ENCODE measurements at places on chromosomes 1 and 21. TPM values are rescaled to one million over a fixed set of nuclear protein-coding genes. Genes with fewer than 3 reads are reported as not detected.
A peak's percentile ranks its signal among the peaks of the same experiment; 100 is the strongest.

GRCh38 chr21:26852423-26852822, 7.2 kb upstream of the ADAMTS1 start:
- DNase-seq, result no peak
- no peak overlapping the region for H3K27ac ChIP-seq
- H3K4me3 ChIP-seq, result no peak overlapping the region
- H3K36me3 ChIP-seq, result no peaks in the 10 kb centered on the region

- H3K36me3 ChIP-seq, result no peaks in the 10 kb centered on the region
- DNase-seq, result peak; percentile 36
- H3K27ac ChIP-seq, result no peak overlapping the region
- H3K27me3 ChIP-seq, result no peaks in the 10 kb centered on the region
- peaks cover 3% of the 10 kb centered on the region for H3K4me1 ChIP-seq
Measured at GRCh38 chr1:215146240-215146975, 63.9 kb downstream of the KCNK2 start.

GRCh38 chr1:225735252-225736149, 42.1 kb upstream of the SRP9 start:
- H3K4me1 ChIP-seq, result no peaks in the 10 kb centered on the region
- H3K36me3 ChIP-seq, result no peaks in the 10 kb centered on the region
- no peaks in the 10 kb centered on the region for H3K27me3 ChIP-seq
- DNase-seq, result no peak

DNA sequence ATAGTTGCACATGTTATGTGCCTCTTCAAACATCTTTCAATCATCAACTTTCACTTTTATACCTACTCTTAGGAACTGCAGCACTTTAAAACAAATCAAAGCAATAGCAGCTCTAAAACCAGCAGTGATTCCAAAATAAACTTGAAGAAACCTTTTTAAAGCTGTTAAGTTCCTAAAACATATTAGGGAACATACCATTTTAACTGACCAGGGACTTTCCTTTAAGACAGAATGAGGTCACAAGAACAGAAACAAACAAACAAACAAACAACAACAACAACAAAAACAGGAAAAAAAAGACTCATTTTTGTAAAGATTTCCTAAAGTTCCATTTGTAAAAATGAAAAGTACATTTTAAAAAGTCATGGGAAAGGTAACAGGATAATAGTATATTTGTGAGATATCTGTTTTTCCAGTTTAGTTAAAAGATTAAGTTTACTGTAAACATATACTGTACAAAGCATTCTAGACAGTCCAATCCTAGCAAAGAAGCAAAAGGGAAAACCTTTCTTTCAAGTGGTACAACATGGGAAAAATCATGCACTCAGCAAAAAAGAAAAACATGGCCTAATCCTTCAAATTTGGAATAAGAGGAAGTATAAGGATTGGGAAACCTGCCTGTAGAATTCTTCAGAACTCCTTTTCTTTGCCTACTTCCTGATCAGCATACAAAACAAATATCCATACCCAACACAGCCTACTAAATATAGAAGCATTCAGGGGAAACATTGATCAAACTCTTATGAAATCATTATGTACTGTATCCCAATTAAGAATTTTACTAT, 45.5 kb downstream of the EPS15 start:
- H3K4me3 ChIP-seq, result no peak overlapping the region
- H3K36me3 ChIP-seq, result peaks cover 25% of the 10 kb centered on the region
- peaks cover 7% of the 10 kb centered on the region for H3K4me1 ChIP-seq
- DNase-seq, result no peak
- no peaks in the 10 kb centered on the region for H3K27me3 ChIP-seq
- H3K27ac ChIP-seq, result no peak overlapping the region

- H3K27ac ChIP-seq, result no peak within 1 kb of the TSS
- peaks cover 11% of the 10 kb centered on the region for H3K4me1 ChIP-seq
- no peaks in the 10 kb centered on the region for H3K36me3 ChIP-seq
- no peak within 1 kb of the TSS for H3K4me3 ChIP-seq
- DNase-seq, result peak; percentile 9
Measured at GRCh38 chr1:145719230-145720079, at the start of gene CD160. CD160 (plus strand) TSS chr1:145719499; CDS start chr1:145728328, 8,829 bp downstream.

- no peaks in the 10 kb centered on the region for H3K36me3 ChIP-seq
- no peaks in the 10 kb centered on the region for H3K4me1 ChIP-seq
- no peak overlapping the region for H3K27ac ChIP-seq
- DNase-seq, result no peak
- no peak overlapping the region for H3K4me3 ChIP-seq
Measured at GRCh38 chr21:16873176-16873575, 639.7 kb upstream of the CXADR start.

DNA sequence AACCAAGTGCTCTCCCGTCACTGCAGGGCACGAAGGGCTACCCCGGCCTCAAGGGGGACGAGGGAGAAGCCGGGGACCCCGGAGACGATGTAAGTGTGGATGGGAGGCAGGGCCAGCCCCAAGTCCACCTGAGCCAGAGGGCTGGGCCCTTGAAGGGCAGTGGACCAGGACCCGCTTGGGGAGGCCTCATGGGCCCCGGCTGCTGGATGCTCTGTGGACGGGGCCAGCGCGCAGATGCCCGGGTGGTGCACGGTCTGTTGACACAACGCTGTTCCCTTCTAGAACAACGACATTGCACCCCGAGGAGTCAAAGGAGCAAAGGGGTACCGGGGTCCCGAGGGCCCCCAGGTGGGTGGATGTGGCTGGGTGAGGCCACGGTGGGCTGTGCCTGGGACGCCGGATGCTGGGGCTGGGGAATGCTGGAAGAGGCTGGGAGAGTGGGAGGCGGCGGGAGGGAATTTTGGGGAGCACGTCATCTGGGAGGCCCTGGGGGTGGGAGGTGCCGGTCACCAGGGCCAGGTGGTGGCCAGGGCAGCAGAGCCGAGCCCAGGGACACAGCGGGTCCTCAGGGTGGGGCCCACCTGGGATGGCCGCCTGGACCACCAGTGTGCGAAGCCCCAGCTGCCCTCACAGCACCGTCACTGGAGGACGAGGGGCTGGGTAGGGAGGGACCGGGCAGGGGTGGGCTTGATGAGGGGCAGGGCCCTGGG, 17.5 kb downstream of the COL6A1 start:
- no peak overlapping the region for H3K4me3 ChIP-seq
- no peaks in the 10 kb centered on the region for H3K36me3 ChIP-seq
- H3K27ac ChIP-seq, result no peak overlapping the region

DNA sequence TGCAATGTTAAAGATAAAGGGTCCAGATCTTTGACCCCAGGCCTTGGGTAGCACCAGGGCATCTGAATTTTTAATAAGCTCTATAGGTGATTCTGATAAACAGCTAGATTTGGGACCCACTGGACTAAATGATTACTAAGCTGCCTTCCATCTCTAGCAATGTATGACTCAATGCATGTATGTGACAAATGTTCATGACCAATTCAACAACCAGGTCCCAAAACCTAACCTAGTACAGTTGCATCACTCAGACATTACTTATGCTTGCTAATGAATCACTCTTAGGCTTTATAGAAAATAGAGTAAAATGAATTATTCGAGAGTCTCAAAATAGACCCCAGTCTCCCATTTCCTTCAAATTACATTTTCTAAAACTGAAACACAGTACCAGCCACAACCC, 35.5 kb downstream of the RCAN1 start:
- H3K4me1 ChIP-seq, result peaks cover 5% of the 10 kb centered on the region
- H3K27ac ChIP-seq, result no peak overlapping the region
- H3K27me3 ChIP-seq, result no peaks in the 10 kb centered on the region
- no peak overlapping the region for H3K4me3 ChIP-seq
- no peak for DNase-seq
- peaks cover 1% of the 10 kb centered on the region for H3K36me3 ChIP-seq

GRCh38 chr1:71921935-71922559, 360.3 kb downstream of the NEGR1 start:
- no peak for DNase-seq
- H3K27me3 ChIP-seq, result no peaks in the 10 kb centered on the region
- no peaks in the 10 kb centered on the region for H3K36me3 ChIP-seq

GRCh38 chr1:116496898-116497297, 73.9 kb downstream of the CD58 start:
- no peak for DNase-seq
- no peaks in the 10 kb centered on the region for H3K27me3 ChIP-seq
- H3K36me3 ChIP-seq, result no peaks in the 10 kb centered on the region
- H3K4me1 ChIP-seq, result peaks cover 3% of the 10 kb centered on the region

DNA sequence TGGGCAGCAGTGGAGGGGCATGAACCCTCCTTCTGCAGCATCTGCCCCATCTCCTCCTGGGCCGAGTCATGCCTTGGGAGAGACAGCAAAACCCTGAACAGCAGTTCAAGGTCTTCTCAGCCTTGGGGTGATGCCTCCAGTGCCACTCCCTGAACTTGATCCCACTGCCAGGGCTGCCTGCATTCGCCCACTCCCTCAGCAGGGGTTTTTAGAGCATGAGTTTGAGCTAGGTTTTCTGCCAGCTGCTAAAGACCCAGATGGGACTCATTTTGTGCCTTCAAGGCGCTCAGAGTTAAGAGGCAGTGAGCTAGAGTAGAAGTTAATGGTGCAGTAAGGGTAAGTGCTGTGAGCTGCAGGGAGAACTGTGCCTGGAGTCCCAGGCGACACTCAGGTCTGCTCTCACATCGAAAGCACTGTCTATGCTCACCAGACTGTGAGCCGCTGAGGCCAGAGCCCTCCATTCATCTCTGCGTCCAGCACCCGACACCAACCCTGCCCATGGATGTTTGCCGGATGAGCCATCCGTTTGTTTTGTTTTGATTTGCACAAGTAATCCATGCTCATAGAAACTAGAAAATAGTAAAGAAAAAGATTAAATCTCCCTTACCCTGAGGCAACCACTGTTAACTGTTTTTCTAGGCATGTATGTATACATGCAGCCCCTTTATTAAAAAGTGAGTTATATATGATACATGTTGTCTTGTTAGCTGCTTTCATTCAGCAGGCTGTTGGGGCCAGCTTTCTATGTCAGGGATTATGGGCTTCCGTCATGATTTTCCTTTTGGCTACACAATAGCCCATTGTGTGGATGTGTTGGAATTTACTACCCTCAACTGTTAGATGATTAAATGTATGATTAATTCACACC, 67.8 kb downstream of the VPS26C start:
- no peaks in the 10 kb centered on the region for H3K4me1 ChIP-seq
- H3K27ac ChIP-seq, result no peak overlapping the region
- H3K36me3 ChIP-seq, result peaks cover 37% of the 10 kb centered on the region
- no peak for DNase-seq
- no peak overlapping the region for H3K4me3 ChIP-seq

- no peak overlapping the region for H3K27ac ChIP-seq
- DNase-seq, result no peak
- H3K36me3 ChIP-seq, result no peaks in the 10 kb centered on the region
Measured at GRCh38 chr21:40244981-40245380, 377.7 kb downstream of the PCP4 start.

DNA sequence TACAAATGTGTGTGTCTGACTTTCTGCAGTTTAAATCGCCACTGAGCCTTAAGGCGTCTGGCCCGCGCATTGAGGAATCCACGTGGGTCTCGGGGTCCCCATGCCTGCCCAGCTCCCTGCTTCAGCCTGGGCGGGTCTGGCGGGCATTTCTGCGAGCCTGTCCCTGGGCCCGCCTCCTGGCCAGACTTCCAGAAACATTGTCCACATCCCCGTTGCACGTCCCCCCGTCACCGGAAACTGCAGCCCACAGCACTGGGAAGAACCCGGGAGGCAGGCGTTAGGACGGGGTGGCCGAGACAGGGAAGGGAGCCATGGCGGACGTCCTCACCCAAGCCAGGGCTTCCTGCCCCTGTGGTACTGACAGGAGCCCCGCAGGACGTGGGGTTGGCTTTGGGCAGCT, 113.1 kb upstream of the COL6A1 start:
- no peak overlapping the region for H3K4me3 ChIP-seq
- no peak overlapping the region for H3K27ac ChIP-seq
- H3K4me1 ChIP-seq, result peaks cover 4% of the 10 kb centered on the region
- no peaks in the 10 kb centered on the region for H3K27me3 ChIP-seq
- no peaks in the 10 kb centered on the region for H3K36me3 ChIP-seq

GRCh38 chr1:234535763-234536515, 57.0 kb upstream of the TARBP1 start:
- H3K27ac ChIP-seq, result no peak overlapping the region
- H3K4me3 ChIP-seq, result no peak overlapping the region
- no peaks in the 10 kb centered on the region for H3K4me1 ChIP-seq
- H3K36me3 ChIP-seq, result no peaks in the 10 kb centered on the region

DNA sequence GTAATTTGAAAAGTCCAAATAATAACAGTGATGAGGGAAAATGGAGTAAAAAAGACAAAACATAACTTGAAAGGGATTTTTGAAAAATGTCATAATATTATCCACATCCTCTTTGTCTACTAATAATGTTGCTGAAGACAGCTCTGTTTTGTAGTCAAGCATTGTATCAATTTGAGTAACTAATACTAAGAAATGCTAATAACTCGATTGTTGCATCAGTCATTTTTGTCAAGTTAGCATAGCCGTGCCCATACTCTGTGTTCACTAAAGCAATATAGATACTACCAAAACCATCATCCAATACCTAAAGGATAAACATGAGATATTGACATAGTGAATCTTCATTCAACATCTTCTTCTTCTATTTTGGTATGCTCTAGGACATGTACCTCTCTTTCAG, 17.3 kb downstream of the PDC start:
- H3K27me3 ChIP-seq, result no peaks in the 10 kb centered on the region
- DNase-seq, result no peak
- no peak overlapping the region for H3K27ac ChIP-seq
- no peaks in the 10 kb centered on the region for H3K36me3 ChIP-seq

DNA sequence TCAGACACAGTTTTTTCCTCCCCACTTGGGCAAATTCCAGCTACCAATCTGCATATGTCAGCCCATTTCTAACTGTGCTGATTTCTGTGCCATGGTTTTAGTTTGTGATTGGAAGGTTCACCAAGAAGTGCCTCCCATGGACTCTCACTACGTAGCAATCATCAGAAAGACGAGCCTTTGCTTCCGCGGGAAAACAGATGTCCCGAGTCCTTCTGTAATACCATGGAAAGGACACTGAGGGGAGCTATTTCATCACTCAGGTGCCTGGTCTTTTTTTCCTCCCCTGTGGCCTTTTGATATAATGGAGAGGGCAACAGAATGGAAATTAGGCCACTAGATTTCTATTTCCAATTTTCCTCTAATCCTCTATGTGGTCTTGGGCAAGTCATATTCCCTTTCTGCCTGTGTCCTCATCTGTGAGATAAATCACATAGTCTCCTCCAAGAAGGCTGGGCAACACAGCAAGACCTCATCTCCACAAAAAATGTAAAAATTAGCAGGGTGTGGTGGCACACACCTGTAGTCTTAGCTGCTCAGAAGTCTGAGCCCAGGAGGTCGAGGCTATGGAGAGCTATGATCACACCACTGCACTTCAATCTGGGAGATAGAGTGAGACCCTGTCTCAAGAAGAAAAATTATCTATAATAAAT, 24.8 kb downstream of the LEMD1 start:
- no peaks in the 10 kb centered on the region for H3K36me3 ChIP-seq
- no peak overlapping the region for H3K4me3 ChIP-seq
- peaks cover 10% of the 10 kb centered on the region for H3K27me3 ChIP-seq
- DNase-seq, result peak; percentile 43

- H3K4me3 ChIP-seq, result no peak overlapping the region
- H3K4me1 ChIP-seq, result peaks cover 26% of the 10 kb centered on the region
Measured at GRCh38 chr1:235910357-235911299, 43.9 kb upstream of the LYST start.

GRCh38 chr1:214337511-214337910, 56.6 kb downstream of the SMYD2 start:
- H3K36me3 ChIP-seq, result peaks cover 39% of the 10 kb centered on the region
- no peaks in the 10 kb centered on the region for H3K27me3 ChIP-seq
- no peak overlapping the region for H3K4me3 ChIP-seq
- no peak overlapping the region for H3K27ac ChIP-seq
- no peak for DNase-seq

Gene OR11L1
- not detected for total RNA-seq

Gene IVNS1ABP
- total RNA-seq, result 97.3 TPM

Gene SH2D1B
- total RNA-seq, result not detected

Gene ARHGEF16
- total RNA-seq, result 0.17 TPM

Gene ARHGAP29
- total RNA-seq, result 0.37 TPM

Gene CD5L
- not detected for total RNA-seq

Measured in activated naive CD4-positive, alpha-beta T cell treated with anti-CD3 and anti-CD28 coated beads for 36 hours (primary cell).